ENCODE measurements at places on chromosomes 1 and 21. TPM values are rescaled to one million over a fixed set of nuclear protein-coding genes. Genes with fewer than 3 reads are reported as not detected.

GRCh38 chr1:203401199-203401877 is 50.4 kb upstream of the FMOD start:
- no peak for DNase-seq

DNA sequence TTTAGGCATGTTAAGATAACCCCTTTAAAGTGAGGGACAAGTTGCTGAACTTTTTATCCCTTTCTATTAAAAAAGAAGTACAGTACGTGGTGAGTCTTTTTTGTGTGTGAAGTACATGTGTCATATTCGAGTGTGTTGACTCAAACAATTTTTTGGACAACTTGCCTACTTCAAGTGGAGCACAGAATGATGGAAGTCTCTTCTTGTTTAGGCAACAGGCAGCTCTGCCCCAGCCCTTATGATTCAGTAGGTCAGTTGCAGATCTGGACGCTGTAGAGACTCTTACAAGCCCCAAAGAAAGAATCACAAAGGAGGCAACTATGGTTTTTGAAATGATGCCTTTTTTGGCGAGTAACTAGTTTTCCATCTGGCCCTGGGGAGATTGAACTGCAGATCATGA is 14.4 kb upstream of the ZFP69B start:
- no peak for DNase-seq

- no peak for DNase-seq
Observed at GRCh38 chr1:46053734-46054133, 78.7 kb downstream of the PIK3R3 start.

DNA sequence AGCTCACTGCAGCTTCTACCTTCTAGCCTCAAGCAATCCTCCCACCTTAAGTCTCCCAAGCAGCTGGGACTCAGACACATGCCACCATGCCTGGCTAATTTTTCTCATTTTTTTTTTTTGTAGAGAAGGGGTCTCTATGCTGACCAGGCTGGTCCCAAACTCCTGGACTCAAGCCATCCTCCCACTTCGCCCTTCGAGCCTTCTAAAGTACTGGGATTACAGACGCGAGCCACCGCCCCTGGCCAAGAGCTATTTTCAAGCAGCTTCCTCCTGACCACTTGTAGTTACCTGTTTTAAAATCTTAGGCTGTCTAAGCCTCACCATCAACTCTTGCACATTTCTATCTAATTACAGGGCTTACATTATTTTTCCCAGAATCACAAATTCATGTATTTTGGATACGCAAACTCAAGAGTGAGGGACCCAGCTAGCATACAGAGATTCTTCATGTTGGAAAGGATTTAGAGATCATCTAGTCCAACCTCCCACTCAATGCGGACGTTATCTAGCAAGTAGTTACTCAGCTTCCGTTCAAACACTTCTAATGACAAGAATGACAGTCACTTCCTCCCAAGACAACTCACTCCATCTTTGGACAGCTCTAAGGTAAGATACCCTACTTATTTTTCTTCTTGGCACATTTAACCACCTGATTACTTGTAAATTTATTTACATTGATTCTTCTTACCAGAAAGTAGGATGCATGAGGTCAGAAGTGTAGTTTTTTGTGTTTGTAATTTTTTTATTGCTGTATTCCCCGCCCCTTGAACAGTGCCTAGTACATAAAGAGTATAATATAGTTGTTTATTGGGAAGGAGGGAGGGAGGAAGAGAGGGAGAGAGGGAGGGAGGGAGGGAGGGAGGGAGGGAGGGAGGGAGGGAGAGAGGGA is 65.4 kb downstream of the LUZP1 start:
- DNase-seq = no peak

- peak; percentile 32 for DNase-seq
Observed at GRCh38 chr1:210292231-210292871, 36.4 kb upstream of the HHAT start.

- no peak for DNase-seq
Observed at GRCh38 chr1:182739545-182739944, 50.0 kb upstream of the NPL start.

GRCh38 chr1:47436304-47436978 is 1.4 kb upstream of the FOXD2 start:
- peak; percentile 63 for DNase-seq

DNA sequence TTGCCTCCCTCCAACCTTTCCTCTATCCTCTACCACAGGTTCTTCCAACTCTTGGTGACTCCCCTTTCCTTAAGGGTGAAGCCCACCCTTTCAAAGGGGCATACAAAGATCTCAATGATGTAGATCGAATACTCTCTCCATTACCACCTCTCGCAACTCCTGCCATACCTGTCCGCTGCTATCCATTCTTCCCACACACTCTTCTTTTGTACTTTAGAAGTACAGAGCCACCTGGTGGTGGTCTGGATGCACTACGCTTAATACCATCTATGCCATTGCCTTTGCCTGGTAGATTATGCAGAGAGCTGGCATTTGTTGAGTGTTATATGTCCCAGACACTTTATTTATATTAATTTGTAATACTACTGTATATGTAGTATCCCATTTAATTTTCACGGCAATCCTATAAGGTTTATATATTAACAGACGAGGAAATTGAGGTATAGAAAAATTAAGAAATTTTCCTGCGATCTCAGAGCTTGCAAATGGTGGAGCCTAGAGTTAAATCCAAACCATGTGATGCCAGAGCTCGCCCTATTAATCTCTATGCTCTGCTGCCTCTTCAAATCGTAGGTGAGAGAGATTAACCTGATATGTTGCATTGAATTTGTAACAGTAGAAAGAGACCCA is 22.9 kb downstream of the TSHB start:
- DNase-seq = peak; percentile 53

- no peak for DNase-seq
Observed at GRCh38 chr1:110190282-110190929, 19.7 kb upstream of the KCNC4 start.

GRCh38 chr21:41979335-41979734 is 25.5 kb upstream of the C2CD2 start:
- DNase-seq = no peak

- DNase-seq = no peak
Observed at GRCh38 chr21:16870103-16870502, 642.7 kb upstream of the CXADR start.

ATAD3C gene
- total RNA-seq = 0.33 TPM

SLC26A9 gene
- not detected for total RNA-seq

HES4 gene
- total RNA-seq = 2.7 TPM

FOXD3 gene
- not detected for total RNA-seq

SLC44A3 gene
- total RNA-seq = 0.30 TPM

C8B gene
- total RNA-seq = not detected

CFAP57 gene
- total RNA-seq = 0.41 TPM

FAAP20 gene
- total RNA-seq = 67.8 TPM

AMY2B gene
- 1.4 TPM for total RNA-seq

Measured in activated T-cell treated with anti-CD3 and anti-CD28 coated beads, Interleukin-2, amount 50 U/mL, for 4 hours (primary cell).